ENCODE measurements at places on chromosomes 11 and 22.

DNA sequence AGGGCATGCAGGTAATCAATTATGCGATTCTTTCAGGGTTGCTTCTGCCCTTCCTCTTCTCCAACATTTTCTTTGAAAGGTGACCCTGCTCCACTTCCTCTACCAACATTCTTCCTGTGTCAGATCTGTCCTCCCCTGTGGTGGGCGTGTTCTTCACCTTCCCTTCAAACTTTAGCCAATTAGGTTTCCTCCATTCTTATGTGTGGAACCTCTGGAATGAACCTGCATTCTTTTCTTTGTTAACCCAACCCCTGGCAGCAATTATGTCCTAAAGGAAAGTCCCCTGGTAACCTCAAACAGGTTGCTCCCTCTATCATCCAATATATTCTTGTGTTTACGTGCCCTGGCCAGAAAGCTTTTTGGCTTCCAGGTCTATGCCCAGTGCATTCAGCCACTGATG, 22.4 kb downstream of the KIRREL3 start:
- DNase-seq: no peak

DNA sequence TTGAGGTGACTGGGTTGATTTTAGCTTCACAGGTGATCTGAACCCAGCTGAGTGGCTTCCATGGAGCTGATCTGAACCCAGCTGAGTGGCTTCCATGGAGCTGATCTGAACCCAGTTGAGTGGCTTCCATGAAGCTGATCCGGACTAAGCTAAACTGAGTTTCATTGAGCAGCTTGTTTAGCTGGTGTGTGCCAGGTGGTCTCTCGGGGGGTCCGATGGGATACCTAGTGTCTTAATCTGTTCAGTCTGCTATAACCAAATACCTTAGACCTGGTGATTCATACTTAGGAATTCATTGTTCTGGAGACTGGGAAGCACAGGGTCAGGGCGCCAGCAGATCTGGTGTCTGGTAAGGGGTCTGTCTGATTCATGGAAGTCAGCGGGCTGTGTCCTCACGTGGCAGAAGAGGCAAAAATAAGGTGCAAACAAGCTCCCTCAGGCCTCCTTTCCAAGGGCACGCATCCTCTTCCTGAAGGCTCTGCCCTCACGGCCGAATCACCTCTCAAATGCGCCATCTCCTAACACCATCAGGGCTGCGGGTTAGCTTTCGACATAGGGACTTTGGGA, 52.5 kb upstream of the KCNQ1OT1 start:
- DNase-seq: no peak

DNA sequence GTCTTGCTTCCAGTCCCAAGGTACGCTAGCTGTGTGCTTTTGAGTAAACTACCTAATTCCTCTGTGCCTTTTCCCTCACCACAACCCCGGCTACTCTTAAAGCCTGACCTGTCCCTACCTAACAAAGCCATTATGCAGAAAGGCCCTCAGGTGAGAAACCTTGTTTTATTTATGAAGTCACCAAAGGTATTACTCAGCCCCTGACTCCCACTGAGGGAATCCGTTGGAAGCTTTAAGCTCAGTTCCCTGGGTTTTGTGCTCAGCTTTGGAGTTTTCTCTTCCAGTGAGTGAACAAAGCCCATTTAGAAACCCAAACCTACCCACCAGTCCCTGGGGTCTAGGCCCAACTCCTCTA, 90.9 kb downstream of the APIP start:
- DNase-seq: no peak

DNA sequence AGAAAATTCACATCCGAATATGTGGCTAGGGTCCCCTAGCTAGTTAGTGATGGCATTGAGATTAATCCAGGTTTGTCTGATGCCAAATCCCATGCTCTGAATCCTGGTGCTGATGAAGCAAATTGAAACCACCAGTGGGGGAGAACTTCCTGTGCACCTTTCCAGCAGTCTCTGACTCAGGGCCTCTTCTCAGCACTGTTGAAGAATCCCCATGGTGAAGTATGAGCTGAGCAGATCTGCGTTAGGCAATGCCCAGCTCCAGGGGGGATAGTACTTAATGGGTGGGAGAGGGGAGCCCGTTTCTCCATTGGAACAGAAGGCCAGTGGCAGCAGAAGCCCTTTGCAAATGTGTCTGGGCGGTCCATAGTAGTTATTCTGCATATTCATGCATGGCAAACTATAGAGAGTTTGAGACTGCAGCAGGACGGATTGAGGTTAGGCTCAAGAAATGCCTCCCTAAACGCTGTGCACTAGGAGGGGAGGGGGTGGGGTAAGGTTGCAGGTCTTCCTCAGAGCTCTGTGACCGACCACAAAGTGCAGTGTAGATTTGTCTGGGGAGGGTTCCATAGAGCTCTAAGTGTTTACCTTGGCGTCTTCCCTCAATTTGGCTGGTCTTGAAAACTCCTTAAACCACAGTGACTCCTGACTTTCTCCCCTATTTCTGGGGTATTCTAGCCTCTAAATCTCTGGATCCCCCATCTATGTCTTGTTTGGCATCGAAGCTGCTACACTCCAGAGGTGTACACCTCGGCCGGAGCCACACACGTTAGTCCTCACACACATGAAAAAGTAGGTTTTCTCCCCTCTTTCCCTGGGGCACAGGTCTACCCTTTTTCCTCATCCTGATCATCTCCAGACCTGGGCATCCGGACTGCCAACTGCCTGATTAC, 4.8 kb downstream of the POU2F3 start:
- no peak for DNase-seq

DNA sequence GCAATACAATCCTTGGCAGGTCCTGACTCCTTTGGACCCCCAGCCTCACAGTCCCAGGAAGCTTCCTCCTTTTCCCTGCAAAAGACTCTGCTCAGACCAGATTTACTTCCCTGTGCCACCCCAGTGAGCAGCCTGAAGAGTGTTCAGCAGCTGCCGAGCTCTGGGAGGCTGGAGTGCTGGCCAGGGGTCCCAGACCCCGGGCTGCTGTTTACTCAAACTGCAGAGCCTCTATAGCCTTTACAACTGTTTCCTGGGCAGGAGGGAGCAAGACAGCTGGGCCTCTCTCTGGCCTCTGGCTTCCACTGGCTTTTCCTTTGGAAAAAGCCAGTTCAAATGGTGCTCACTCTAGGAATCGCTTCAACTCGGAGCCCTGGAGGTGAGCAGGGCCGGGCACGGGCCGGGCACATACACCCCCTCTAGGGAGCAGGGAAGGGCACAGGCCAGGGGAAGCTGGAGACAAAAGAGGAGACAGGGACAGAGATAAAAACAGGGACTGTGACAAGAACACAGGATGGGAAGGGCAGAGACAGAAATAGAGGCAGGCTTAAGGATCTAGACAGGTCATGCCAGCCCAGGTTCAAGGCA, 932 bp downstream of the IRAG1 start:
- no peak for DNase-seq

DNA sequence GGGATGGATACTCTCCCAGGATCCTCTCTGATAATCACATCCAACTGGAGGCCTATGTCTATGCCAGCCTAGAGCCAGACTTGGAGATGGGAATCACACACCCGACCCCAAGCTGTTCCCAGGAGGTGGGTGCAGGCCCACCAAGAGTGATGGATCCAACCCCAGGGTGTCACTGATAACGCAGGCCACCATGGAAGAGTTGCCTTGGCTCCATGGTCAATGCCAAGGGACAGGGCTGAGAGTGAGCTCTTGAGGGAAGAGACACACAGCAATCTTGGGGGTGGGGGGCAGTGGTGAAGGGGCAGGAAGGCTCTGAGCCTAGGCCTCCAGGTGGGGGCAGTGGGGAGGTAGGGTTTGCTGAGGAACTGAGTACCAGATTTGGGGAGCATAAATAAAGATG, 16.9 kb downstream of the TUB start:
- no peak for DNase-seq

DNA sequence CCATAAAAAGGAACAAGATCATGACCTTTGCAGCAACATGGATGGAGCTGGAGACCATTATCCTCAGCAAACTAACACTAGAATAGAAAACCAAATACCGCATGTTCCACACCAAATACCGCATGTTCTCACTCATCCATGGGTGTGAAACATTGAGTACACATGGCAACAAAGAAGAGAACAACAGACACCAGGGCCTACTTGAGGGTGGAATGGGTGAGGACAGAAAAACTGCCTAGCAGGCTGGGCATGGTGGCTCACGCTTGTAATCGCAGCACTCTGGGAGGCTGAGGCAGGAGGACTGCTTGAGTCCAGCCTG, 12.3 kb downstream of the EHD1 start:
- DNase-seq: no peak

DNA sequence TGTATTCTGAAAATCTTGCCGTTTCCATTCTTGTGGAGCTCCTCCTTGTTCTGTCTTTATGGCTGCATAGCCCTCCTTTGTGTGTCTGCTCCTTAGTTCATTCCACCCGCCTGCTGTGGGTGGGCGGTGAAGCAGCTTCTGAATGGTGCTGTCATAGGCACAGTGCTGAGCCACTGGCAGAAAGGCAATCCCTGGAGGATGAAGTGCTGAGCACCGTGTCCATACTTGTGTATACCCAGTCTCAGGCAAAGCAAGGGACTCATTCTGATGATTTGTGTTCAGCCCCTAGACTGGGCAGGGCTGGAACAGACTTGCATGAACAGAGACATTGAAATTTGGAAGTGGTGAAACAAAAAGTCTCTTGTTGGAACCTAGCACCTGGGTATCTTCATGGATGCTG, 134.9 kb downstream of the MYO18B start:
- DNase-seq: no peak

GRCh38 chr11:74417860-74418508, 19.8 kb upstream of the PGM2L1 start:
- DNase-seq: no peak

DNA sequence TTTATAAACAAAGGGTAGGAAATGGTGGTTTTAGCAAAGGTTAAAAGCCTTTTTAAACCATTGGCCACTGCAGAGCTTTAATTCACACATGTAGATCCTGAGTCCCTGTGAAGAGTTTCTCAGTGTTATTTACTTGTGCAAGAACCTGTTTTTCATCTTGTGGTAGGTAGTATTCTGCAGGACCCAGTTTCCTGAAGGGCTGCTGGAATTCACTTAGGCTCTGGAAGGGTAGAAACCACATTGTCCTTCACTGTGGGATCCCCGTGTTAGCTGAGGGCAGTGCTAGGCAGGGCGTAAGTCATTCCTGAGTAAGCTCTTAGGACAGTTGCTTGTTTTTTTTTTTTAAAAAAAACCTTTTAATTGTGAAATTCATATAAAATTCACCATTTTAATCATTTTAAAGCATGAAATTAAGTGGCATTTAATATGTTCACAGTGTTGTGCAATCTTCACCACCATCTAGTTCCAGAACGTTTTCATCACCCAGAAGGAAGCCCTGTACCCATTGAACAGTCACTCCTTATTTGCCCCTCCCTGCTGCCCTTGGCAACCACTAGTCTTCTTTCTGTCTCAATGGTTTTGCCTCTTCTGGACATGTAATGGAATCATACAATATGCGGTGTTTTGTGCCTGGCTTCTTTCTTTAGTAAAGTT, 77.7 kb downstream of the C22orf31 start:
- DNase-seq: no peak

DNA sequence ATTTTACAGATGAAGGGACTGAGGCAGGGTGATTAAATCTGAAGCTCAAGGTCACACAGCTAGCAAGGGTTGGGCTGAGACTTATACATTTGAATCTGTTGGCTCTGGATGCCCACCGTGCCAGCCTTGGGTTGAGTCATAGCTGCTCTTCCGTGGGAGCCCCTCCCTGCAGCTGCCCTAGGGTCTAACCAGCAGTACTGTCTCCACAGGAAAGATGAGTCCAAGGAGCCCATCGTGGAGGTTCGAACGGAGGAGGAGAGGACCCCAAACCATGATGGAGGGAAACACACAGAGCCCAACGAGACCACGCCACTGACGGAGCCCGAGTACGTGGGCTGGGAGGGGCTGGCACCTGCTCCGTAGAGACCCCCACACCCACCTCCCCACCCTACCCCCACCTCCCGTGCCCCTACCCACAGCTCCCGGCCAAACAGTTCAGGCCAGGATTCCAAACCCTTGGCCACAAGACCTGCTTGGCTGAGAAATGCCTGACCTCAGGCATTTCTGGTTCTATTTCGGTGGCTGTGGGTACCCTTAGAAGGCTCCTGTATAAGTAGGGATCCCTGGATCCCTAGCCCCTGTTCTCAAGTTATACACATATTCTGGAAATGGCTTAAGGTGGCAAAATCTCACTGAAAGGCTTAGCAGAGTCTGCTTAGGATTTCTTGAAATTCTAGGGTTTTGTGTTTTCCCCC, 42.7 kb upstream of the TTC12 start:
- no peak for DNase-seq

DNA sequence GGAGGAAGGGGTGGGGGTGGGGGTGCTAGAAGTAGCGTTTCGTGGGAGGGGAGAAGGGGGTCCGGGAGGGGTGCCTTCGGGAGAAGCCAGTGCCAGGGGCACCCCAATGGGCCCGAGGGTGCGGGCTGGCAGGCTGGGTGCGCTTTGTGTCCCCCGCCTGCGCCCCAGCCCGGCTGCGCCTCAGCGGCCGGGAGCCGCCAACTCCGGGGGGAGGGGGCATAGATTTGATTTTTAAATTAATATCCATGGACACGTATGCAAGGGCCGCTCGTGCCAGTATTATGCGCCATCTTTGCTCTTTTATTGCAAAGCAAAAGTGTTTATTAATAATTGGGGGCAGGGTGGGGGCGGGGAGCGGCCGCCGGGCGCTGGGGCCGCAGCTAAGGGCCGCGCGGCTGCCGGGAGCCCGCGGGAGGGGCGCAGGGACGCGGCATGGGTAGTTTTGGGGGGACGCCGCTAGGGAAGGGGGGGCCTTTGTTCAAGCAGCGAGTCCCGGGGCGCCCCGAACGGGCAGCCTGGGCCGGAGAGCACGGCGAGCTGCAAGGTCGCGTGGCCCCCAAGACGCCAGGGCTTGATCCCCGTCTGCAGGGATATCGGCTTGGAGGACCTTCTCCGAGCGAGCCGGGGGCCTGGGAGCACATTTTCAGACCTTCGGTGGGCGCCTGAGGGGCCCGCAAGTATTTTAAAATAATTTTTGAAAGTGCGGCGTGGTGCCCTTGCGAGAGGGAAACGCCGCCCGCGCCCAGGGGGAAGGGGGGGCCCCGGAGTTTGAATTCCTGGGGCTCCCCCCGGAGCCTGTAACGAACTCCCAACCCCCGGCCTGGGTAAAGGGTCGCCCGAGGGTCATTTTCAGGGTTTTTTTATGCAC, 959 bp downstream of the CCND1 start:
- DNase-seq: no peak

- no peak for DNase-seq
Measured at GRCh38 chr22:25142102-25142501, 57.6 kb upstream of the CRYBB3 start.

DNA sequence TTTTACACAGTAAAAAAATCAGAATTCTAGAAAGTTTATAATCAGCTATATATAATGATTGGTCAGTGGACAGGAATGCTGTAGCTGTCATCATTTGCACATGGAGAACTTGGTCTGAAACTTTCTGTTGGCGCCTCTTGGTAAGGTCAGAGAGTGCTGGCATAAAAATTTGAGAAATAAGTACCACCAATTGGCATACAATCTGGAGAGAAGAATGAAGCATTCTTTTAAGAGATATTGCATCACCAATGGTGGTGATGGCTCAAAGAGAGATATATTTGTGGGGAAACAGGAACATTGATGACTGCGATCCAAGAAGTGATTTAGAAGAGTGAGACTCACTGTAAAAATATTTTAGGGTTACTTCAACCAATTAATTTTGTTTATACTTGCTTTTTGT, 19.8 kb upstream of the OOSP1 start:
- no peak for DNase-seq
